ENCODE measurements at places on chromosomes 1 and 21.

GRCh38 chr1:63063367-63063766 lies 259.0 kb upstream of the FOXD3 start:
- no peak for DNase-seq

- DNase-seq = no peak
Observed at GRCh38 chr1:23408797-23409290, 15.7 kb downstream of the TCEA3 start.

DNA sequence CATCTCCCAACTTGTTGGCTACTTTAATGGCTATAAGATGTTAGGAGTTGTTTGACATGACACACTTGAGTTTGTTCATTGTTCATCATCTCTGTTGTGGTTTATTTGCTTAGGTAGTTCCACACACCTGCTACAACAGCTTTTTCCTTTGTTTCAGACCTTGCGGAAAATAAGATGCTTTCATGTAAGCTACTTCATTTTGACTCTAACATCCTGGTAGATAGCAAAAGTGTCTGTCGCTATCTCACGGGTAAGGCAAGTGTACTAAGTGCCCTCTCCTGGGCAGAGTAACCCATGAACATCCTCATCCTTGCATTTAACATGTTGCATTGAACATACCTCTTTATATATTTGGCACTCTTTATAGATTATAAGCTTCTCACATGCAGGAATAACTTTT lies 1.6 kb upstream of the OR10T2 start:
- DNase-seq = no peak

DNA sequence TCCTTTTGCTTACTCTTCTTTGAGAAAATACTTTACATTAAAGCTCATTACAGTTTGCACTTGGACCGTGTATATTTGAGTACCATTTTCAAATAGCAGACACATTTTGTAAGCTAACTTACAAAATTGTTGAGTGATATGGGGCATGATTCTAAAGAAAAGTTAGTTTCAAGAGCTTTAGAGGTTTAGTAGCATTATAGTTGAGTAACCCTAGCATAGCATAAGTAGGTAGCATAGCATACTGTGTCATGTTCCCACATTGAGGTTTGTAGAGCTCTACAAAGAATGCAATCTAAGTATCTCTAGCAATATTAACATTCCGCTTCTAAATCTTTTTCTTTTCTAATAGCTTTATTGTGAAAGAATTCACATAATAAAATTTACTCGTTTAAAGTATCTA lies 92.0 kb downstream of the ITSN1 start:
- no peak for DNase-seq

DNA sequence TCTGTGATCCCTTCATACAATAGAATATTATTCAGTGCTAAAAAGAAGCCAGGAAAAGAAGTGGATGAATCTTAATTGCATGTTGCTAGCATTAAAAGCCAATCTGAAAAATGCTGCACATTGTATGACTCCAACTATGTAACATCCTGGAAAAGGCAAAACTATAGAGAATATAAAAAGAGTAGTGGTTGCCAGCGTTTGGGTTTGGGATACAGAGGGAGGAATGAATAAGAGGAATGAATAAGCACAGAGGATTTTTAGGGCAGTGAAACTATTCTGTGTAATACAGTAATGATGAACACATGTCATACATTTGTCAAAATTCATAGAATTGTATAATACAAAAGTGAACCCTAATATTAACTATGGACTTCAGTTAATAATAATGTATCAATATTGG lies 42.5 kb downstream of the GPR88 start:
- no peak for DNase-seq

DNA sequence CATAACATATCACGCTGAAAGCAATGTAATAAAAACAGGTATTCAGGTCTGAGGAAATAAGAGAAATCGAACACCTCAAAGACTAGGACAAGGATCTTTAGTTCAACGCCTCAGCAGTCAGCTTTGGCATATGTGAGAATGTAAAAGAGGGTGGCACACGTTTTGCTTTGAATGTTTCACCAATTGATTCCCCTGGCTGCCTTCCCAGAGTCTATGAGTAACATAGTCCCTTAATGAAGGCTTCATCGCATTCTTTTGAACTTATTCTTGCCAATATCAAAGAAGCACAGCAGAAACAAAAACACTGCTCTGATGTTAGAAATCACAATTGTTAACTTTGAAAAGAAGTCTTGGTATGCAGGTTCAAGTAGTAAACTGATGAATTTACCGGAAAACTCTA lies 764.8 kb downstream of the ADGRL2 start:
- no peak for DNase-seq

- no peak for DNase-seq
Observed at GRCh38 chr21:44742418-44743153, 31.2 kb upstream of the TSPEAR start.

DNA sequence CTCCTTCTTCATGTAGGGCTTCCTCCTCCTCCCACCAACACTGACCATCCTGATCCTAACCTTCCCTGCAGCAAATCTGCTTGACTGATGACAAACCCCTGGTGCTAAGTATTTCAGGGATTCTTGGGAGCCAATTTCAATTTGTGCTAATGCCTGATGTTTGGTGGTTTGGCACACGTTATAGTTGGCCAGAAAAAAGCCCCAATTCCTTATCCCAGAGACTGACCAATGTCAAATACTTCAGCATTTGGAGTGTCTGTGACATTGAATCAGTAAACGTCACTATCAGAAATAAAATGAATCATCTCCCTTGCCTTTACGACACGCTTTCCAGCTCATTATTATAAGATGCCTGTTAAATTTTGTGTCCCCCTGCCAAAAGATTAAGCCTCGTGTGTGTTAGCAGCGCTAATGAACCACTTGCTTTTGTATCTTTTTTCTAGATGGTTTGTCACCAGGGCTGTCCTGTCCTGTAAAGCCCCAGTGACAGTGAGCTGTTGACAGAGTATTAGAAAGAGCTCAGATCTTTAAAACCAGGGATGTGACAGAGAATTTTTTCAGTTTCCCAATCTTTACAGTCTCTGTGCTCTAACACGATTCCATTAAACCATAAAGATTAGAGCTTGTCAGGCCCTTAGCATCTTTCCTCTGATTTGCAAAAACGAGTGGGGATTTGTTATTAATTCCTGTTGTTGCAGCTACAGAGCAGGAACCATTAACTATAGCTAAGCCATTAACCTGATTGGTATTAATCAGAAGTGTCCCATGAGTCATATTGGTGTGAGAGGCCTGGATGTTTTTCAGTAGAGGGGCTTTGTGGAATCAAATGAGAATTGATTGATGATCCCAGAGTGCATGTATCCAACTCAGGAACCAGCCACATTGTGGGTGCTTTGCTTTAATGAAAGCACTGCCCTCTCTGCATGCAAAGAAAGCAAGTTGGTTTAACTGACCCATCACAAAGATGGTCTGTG lies 665.1 kb upstream of the PLXNA2 start:
- no peak for DNase-seq

DNA sequence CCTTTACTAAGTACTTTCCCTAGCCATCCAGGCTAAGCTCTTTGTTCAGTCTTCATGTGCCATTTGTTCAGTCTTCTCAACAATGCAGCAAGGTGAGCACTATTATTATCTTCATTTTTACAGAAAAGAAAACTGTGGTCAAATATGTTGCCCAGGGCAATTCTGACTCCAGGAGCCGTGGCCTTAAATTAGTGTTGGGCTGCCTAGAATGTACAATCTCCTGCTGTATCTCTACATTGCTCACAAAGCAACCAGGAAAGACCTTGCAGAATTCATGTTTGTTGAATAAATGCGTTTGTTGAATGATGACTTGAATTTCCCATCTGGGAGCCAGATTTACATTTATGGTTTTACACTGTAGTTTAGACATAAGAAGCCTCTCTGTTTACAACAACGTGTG lies 14.2 kb downstream of the CD101 start:
- no peak for DNase-seq

DNA sequence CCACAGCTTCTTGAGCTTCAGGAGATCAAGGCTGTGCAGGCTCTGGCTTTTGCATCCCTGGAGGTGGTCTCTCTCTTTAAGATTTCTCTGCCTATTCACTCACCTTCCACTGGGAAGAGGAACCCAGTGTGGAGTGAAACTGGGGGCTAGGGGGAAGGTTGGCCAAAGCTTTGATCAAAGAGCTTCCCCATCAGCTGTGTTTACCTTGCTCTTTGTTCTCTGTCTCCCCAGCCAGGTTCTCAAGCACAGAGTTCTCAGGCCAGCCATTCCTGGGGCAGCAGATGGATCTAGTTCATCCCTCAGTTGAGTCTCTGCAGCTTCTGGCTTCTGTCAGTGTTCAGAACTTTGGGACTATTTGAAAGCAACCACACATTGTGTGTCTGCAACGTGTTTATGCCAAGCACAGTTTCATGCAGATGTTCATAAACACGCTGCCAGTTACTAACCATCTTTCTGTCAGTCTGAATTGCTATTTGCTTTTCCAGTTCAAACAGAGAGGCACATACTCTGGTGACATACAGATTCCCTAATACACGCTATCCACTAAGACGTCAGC lies 17.2 kb upstream of the MRPS14 start:
- no peak for DNase-seq

- DNase-seq = peak; percentile 47
Observed at GRCh38 chr1:5994713-5995621, 2.7 kb upstream of the NPHP4 start.

DNA sequence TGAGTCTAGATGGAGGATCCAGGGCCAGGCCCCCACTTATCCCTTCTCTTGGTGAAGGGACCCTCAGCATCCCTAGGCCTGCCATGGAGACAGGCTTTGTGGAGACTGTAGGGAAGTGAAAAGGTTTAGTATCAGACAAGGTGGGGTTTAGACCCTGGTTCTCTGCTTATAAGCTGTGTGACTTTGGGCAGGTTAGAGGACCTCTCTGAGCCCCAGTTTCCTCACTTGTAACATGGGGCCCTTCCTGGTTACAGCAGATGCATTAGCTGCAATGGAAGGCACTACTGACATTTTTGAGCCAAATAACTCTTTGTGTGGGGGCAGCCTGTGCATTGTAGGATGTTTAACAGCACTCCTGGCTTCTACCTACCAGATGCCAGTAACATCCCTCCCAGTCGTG lies 22.7 kb downstream of the PADI2 start:
- no peak for DNase-seq

- peak; percentile 35 for DNase-seq
Observed at GRCh38 chr1:45359882-45360513, 19.8 kb upstream of the MUTYH start.

DNA sequence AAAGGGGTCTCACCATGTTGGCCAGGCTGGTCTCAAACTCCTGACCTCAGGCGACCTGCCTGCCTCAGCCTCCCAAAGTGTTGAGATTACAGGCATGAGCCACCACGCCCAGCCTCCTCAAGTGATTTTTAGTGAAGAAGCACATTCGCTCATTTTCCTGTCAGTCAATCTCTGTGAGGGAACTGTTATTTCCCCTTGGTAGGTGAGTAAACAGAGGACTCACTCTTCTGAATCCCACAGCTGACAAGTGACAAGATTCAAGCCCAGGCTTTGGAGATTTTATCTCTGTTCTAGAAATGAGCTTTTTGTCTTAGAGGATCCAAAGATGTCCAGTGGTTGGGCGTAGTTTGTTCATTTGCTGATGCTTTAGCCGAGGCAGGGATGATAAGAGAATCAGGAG lies 43.9 kb upstream of the TACSTD2 start:
- DNase-seq = no peak

DNA sequence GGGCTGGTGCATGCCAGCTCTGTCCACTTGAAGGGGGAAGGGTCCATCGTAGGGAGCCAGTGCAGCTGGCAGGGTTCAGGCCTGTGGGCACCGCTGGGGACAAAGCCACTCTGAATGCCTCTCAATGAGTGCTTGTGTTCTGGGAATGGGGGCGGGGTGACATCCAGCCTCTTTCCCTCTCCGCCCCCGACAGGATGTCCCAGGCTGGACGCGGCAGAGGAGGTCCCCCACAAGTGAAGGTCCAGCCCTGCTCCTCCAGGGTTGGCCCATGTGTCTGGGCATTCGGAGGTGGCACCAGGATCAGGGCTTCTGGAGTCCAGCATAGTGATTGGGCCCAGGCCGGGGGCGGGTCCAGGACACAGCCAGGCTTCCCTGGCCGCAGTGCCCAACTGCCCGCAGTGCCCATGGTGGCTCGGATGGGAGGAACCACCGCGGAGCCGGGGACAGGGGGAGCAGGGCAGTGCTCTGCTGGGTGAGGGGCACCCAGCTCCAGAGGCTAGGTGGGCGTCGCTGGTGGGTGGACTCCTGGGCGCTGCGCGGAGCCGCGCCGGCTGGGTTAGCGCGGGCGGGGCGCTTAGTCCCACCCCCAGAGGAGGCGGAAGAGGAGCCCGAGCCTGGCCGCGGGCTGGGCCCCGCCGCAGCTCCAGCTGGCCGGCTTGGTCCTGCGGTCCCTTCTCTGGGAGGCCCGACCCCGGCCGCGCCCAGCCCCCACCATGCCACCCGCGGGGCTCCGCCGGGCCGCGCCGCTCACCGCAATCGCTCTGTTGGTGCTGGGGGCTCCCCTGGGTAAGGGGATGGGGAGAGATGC lies at the start of gene SHISA4:
TSS of gene SHISA4 (plus strand) at position 617 of the 808 bp plus-strand sequence. CDS start at position 714, 97 bp downstream.
- no peak for DNase-seq

DNA sequence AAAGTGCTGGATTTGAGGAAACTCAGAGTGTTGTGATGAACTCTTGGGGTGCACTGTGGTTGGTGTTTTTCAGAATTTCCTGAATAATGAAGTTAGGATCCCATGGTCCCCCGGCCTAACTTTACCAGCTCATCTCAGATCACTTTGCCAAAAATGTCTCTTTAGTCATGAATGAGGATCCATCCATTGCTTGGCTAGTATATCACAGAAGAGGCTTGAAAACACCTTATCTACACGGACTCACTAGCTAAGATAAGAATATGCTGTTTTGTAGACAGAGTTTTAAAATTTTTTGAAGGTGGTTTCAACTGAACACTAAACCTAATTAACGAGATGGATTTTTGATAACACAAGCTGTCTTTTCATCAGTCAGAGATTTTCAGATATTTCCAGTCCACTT lies 53.8 kb downstream of the IVNS1ABP start:
- DNase-seq = no peak

- DNase-seq = no peak
Observed at GRCh38 chr1:76147917-76148316, 73.4 kb downstream of the ST6GALNAC3 start.

- DNase-seq = no peak
Observed at GRCh38 chr1:61515096-61515495, 209.8 kb downstream of the TM2D1 start.

- no peak for DNase-seq
Observed at GRCh38 chr1:236143104-236143948, 987 bp downstream of the GPR137B start.

- peak; percentile 17 for DNase-seq
Observed at GRCh38 chr1:93680420-93681100, 1.1 kb downstream of the BCAR3 start.

- no peak for DNase-seq
Observed at GRCh38 chr1:72936151-72936740, 653.9 kb upstream of the NEGR1 start.

DNA sequence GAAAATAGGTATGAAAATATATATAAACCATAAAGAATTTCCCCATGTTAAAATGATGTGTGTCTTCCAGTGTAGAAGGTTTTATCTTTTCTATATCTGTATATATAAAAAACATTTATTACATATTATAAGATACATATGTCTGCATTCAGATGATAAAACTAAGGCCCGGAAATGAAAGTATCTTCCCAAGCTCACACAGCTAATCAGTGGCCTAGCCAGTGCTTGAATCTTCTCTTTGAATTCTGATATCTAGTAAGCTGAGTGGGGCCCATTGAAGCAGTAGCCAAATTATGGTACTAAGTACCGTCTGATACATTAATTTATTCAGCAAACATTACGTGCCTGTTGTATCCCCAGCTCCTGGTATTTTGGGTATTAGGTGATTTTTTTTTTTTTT lies 28.6 kb downstream of the UCK2 start:
- no peak for DNase-seq
